ENCODE measurements at places on chromosomes 11 and 22. TPM values are rescaled to one million over a fixed set of nuclear protein-coding genes. Genes with fewer than 3 reads are reported as not detected.

DNA sequence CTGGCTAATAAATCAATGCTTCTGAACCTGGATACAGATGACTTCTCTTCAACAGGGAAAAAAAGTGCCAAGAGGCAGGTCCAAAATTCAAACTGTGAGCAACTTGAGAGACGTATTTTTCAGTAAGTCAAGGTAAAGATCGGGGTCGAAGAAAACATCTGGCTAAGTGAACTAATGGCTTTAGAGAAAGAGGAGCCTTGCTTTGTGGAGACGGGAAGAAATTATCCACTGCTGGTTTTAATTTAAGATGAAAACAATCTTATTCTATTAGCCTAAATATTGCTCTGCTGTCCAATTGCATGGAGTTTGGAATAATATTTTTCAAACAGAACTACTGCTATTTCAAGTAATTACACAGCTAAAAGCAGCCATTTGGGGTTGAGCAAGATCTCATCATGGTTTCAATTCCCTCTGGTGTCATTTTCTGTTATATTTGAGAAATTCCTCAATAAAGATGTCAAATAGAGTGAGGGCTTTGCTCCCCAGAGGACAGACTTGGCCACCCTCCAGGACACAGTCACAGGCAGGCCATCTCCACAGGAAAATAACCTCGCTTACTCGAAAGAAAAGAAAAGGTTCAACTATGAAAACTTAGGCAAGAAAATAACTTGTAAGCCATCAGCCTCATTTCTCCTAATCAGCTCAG, 29.8 kb downstream of the SCUBE1 start:
- no peaks in the 10 kb centered on the region for H3K36me3 ChIP-seq
- peaks cover 5% of the 10 kb centered on the region for H3K27me3 ChIP-seq
- no peak for DNase-seq
- no peaks in the 10 kb centered on the region for H3K4me1 ChIP-seq
- H3K27ac ChIP-seq: no peak overlapping the region

GRCh38 chr11:1511937-1512496, 25.4 kb upstream of the MOB2 start:
- H3K27ac ChIP-seq: no peak overlapping the region
- no peak overlapping the region for H3K4me3 ChIP-seq
- H3K4me1 ChIP-seq: peaks cover 16% of the 10 kb centered on the region
- peaks cover 4% of the 10 kb centered on the region for H3K36me3 ChIP-seq
- DNase-seq: no peak
- no peaks in the 10 kb centered on the region for H3K27me3 ChIP-seq

DNA sequence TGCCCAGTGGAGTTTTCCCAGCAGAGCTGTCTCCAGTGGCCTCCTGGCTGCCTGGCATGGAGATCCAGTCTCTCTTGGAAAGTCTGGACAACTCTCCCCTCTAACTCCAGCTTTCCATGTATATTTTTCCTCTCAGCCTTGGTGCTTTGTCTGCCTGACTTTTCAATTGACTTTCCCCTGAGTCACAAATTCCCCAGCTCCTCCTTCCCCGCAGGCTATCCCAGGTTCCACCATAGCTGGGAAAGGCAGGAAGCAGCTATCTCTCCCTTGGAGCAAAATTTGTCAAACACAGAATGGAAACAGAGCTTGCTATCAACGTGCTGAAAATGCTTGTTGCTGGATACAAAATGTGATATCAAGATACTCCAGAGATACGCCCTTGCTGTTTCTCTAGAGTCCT, 384.8 kb downstream of the TMEM135 start:
- peaks cover under 1% of the 10 kb centered on the region for H3K27me3 ChIP-seq
- no peak for DNase-seq
- H3K4me3 ChIP-seq: no peak overlapping the region
- no peaks in the 10 kb centered on the region for H3K36me3 ChIP-seq
- no peaks in the 10 kb centered on the region for H3K4me1 ChIP-seq

DNA sequence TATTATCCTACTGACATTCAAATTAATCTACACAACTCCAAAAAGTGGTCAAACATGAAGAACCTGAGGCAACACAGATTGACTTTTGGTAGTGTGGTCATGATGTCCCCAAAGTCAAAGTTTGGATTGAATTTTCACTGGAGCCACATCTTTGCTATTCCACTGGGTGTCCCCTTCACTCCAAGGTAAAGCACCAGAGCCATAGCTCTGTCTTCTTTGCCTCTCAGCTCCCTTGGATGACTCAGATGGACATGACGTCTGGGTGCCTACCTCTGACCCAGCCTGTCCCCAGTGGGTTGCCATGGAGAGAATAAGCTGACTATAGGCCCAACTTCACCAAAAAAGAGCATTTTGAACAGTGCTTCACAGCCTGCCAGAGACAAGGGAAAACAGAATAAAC, 57.4 kb upstream of the ARHGAP42 start:
- H3K27ac ChIP-seq: no peak overlapping the region
- no peak overlapping the region for H3K4me3 ChIP-seq
- DNase-seq: no peak
- no peaks in the 10 kb centered on the region for H3K4me1 ChIP-seq
- H3K36me3 ChIP-seq: no peaks in the 10 kb centered on the region

DNA sequence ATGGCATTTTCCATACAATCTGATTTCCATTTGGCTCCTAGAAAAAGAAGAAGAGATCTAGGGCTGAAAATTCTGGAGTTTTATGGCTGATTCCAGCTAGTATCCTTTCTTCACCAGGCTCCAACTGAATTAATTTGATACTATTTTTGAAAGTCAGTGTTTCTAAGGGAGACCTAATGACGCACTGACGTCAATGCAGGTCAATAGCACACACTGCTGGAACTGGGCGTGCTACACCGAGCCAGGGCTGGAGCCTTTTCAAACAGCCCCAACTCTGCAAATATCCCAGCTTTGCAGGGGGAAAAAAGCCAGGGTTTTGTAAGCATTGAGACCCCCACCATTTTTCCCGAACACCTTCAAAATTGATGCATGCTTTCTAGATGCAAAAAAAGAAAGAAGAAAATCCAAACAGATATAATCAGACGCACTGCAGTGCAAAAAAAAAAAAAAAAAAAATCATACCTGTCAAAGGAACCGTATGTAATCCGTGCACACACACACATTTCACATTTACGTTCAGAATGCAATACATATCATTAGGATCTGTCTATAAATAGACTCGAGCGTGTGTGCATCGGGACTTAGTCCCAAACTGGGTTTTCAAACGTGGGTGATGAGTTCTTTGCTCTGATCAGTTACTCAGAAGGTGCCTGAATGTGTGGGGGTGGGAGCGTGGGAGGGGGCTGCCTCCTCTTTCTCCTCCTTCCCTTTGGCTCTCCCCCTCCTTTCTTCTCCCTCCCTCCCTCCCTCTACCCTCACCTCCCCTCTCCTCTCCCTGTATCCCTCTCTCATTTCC, 124.5 kb upstream of the HSD17B12 start:
- peaks cover 6% of the 10 kb centered on the region for H3K4me1 ChIP-seq
- peaks cover 71% of the 10 kb centered on the region for H3K27me3 ChIP-seq
- H3K27ac ChIP-seq: no peak overlapping the region
- DNase-seq: no peak
- H3K4me3 ChIP-seq: no peak overlapping the region

GRCh38 chr11:68038226-68038717, 553 bp upstream of the TCIRG1 start:
- peak overlapping the region; percentile 89 for H3K4me3 ChIP-seq
- no peak for DNase-seq
- peaks cover 43% of the 10 kb centered on the region for H3K4me1 ChIP-seq
- no peaks in the 10 kb centered on the region for H3K27me3 ChIP-seq

- H3K27me3 ChIP-seq: no peaks in the 10 kb centered on the region
- no peak overlapping the region for H3K4me3 ChIP-seq
- peaks cover 15% of the 10 kb centered on the region for H3K4me1 ChIP-seq
- H3K36me3 ChIP-seq: peaks cover 18% of the 10 kb centered on the region
- no peak overlapping the region for H3K27ac ChIP-seq
These were observed 5.1 kb downstream of the ZNF70 start for GRCh38 chr22:23745791-23746190.

- no peak for DNase-seq
- no peaks in the 10 kb centered on the region for H3K4me1 ChIP-seq
- H3K27me3 ChIP-seq: peaks cover 1% of the 10 kb centered on the region
- no peaks in the 10 kb centered on the region for H3K36me3 ChIP-seq
- H3K27ac ChIP-seq: no peak overlapping the region
- H3K4me3 ChIP-seq: no peak overlapping the region
These were observed 58.5 kb downstream of the CCDC34 start for GRCh38 chr11:27304514-27304913.

DNA sequence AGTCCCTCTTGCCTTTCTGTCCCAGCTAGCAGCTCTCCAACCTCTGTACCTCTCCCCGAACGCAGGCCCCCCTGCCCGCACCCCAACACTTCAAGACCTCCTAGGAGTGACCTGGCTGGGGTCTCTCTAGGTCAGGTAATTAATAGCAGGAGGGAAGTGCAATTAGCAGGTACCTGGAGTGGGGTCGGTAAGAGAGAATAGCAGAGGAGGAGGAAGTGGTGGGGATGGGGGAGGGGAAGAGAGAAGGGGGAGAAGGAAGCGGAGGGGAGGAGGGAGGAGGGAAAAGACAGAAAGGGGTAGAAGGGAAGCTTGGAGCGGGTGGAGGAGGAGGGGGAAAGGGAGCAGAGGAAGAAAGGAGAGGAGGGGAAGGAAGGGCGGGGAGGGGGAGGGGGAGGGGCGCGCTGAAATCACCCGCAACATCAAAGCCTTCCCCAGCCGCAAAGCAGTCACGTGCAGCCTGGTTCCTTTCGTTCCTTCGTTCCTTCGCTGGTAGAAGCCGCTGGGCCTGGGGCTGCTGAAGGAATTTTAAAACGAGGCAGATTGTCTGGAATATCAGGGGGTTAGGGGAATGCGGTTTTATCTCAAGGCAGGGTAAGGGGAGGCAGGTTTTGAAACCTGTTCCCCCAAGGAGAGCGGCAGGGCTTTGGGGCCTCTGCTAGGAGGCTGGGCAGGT, 29.3 kb upstream of the TCF20 start:
- H3K27me3 ChIP-seq: peaks cover 6% of the 10 kb centered on the region
- H3K4me1 ChIP-seq: peaks cover 31% of the 10 kb centered on the region
- peak; percentile 59 for DNase-seq
- peak overlapping the region; percentile 56 for H3K4me3 ChIP-seq
- H3K36me3 ChIP-seq: no peaks in the 10 kb centered on the region

GRCh38 chr22:39435616-39436015, 21.2 kb upstream of the MGAT3 start:
- H3K27me3 ChIP-seq: peaks cover 7% of the 10 kb centered on the region
- no peak for DNase-seq
- no peak overlapping the region for H3K4me3 ChIP-seq
- no peak overlapping the region for H3K27ac ChIP-seq

DNA sequence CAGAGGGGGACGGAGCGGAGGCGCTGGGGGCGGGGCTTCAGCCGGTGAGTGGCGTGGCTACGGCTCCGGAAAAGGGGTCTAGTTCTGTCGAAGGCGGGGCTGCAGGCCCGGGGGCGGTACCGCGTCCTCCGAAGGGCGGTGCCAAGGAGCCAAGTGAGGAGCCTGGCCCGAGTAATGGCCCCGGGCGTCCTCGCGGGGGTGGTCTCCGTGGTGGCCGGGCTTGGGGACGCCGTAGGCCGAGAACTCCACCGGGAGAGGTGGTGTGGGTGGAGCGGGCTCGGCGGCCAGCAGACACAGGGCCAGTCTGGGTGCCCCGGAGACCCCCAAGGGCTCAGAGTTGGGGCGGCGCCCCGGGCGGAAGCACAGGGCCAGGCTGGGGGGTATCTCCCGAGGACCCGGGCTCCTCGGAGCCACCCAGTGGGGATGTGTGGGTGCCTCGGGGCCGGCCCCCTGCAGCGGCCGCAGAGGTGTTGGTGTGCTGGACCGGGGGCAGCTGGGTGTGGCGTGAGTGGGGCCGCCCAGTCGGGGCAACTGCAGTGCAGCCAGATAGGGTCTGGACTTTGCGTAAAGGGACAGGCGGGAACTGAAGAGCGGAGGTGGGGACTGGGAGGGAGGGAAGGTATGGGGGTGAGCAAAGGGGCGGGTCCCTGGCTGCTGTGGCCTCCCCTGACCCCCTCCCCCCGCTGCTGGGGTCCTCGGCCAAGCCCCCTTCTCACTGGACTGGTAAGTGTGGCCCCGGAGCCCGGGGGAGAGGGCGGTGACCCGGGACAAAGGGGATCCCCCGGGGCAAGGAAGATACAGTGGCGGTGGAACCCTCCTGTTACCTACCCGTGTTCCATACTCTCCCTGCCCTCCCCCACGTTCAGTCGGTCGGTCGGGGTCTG, 838 bp downstream of the FKBP2 start:
- H3K27ac ChIP-seq: peak overlapping the region; percentile 92
- H3K36me3 ChIP-seq: peaks cover 23% of the 10 kb centered on the region
- H3K4me1 ChIP-seq: peaks cover 50% of the 10 kb centered on the region
- peak overlapping the region; percentile 90 for H3K4me3 ChIP-seq
- no peaks in the 10 kb centered on the region for H3K27me3 ChIP-seq

The NLRP14 gene
- not detected for total RNA-seq

The DLG2 gene
- total RNA-seq: 1.3 TPM

The TMEM86A gene
- total RNA-seq: 1.8 TPM
